Natural killer cell treated with Interleukin-12 subunit alpha and Interleukin-12 subunit beta and Interleukin-15 and Interleukin-18, amount 100 ng/mL, for 72 hours (primary cell): ENCODE measurements at places on chromosomes 13 and 19.

DNA sequence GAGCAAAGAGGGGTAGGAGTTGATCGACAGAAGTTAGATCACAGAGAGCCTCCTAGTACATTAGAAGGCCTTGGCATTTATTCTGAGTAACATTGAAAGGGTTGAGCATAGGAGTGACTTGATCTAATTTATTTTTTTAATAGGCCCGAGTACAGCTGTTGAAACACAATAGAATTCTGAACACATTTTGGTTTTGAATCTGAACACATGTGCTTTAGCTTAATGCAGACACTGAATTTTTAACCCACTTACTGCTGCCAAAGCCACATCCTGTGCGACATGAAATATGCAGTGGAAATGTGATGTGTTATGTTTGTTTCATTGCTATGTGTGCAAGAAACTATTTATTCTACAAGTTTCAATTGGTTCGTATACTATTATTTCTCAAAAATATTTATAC, 1505.9 kb downstream of the PCDH9 start:
- DNase-seq = no peak

GRCh38 chr19:827710-828321, at the start of gene AZU1:
Gene AZU1 (plus strand): TSS chr19:827837. CDS start chr19:827847, 10 bp downstream.
- no peak for DNase-seq

DNA sequence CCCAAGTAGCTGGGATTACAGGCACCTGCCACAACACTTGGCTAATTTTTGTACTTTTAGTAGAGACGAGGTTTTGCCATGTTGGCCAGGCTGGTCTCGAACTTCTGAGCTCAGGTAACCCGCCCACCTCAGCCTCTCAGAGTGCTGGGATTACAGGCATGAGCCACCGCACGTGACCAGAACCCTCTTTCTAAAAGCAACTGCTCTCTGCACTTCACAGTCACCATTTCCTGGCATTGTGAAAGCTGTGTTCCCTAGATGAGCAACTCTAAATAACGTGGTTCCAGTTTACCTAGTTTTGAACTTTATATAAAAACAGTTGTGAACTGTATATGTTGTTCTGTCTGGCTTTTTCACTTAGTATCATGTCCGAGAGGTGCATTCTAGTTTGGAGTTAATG, 152.9 kb downstream of the SIPA1L3 start:
- no peak for DNase-seq

- no peak for DNase-seq
Observed at GRCh38 chr13:56773148-56773547, 367.6 kb upstream of the PRR20A start.

DNA sequence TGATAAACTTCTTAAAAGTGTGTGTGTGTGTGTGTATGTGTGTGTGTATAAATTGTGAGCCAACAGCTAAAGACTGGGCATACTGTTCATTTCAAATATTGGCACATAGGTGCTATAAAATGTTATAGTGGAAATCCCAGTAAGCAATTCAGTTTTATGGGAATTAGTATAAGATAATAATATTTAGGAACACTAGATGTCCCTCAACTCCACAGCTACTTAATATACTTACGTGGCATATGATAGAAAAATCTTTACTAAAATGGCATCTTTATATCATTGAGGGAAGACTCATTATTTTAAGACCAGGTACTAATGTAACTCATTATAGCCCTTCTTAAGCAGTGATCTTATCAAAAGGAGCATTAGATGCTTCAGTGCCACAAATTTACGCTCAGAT, 266.2 kb downstream of the MAB21L1 start:
- no peak for DNase-seq

DNA sequence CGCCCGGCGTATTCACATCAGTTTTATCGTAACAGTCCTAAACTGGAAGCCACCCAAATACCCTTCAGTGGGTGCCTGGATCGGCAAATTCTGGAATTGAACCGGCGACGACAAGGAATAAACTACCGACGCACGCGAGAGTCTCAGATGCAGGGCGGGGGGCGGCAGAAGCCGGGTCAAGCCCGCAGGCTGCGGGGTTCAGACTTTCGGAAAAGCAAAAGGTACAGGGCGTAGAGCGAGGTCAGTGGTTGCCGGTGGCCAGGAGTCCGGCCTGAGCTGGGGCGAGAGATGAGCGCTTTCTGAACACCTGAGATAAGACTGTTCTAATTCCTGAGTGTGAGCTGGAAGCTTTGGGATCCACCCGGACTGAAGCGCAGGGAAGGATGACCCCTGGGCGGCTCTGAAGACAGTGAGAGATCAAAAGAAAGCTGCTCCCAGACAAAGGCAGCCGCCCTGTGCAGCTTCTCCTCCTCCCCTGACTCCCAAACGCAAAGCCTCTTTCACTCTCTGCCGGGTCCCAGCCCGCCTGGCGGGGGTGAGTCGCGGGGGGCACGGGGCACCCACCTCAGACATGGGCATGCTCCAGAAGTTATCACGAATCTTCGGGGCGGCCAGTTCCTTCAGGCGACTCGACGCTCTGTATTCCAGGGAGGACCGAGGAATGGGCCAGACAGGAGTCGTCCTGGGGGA, 26.2 kb upstream of the MIER2 start:
- DNase-seq = no peak

DNA sequence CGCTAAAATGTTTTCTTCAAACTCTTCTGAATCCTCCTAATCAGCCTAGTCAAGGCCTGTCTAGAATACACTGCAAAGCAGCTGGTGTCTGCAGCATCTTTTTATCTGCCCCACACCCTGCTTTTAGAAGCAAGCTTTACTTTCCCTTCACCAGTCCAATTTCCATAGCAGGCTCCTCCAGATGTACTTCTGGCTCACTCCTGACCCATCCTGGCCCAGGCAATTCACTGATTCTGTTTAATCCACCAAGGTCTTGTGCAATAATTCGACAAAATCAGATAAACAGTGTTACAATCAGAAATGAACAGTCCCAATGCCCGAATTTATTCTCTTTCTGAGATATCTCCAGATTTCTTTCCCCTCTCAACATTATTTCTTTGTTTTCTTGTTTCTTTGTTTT, 415.2 kb upstream of the SGCG start:
- DNase-seq = no peak

GRCh38 chr19:46901701-46902401, 41.1 kb downstream of the ARHGAP35 start:
- no peak for DNase-seq

- no peak for DNase-seq
Observed at GRCh38 chr13:86572115-86572514, 772.9 kb upstream of the SLITRK6 start.

DNA sequence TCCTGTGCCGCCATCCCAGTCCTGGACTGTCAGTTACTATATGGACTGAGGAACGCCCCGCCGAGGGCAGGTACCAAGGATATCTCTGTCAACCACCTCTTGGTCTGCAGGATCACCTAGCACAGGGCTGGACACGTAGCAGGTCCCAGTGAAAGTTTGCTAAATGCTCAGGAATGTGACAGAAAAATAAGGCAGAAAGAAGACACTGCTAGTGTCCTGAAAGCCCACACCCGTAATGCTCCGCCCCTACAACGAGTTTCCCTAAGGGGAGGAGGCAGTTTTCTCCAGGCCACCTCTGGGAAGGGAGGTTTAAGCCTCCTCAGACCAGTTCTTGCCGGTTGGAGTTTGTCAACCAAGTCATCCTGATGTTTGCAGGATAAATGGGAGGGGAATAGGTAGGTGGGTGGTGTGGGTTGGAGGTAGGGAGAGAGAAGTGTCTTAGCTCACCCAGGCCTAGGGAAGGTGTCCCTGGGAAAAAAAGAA, 1.7 kb upstream of the SERTAD3 start:
- DNase-seq = no peak

DNA sequence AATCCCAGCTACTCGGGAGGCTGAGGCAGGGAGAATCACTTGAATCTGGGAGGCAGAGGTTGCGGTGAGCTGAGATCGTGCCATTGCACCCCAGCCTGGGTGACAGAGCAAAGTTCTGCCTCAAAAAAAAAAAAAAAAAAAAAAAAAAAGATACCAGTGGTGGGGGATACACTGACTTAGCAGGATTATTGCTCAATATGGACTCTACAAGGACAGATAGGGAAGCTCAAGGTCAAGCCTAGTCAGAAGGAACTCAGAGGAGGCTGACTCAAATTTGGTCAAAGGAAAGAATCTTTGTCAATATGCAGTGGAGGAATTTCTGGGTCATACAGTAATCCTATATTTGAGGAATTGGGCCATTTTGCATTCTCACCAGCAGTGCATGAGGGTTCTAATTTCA, 6.7 kb upstream of the DIAPH3 start:
- DNase-seq = no peak

- peak; percentile 80 for DNase-seq
Observed at GRCh38 chr13:20411638-20412342, 113.9 kb downstream of the CRYL1 start.

DNA sequence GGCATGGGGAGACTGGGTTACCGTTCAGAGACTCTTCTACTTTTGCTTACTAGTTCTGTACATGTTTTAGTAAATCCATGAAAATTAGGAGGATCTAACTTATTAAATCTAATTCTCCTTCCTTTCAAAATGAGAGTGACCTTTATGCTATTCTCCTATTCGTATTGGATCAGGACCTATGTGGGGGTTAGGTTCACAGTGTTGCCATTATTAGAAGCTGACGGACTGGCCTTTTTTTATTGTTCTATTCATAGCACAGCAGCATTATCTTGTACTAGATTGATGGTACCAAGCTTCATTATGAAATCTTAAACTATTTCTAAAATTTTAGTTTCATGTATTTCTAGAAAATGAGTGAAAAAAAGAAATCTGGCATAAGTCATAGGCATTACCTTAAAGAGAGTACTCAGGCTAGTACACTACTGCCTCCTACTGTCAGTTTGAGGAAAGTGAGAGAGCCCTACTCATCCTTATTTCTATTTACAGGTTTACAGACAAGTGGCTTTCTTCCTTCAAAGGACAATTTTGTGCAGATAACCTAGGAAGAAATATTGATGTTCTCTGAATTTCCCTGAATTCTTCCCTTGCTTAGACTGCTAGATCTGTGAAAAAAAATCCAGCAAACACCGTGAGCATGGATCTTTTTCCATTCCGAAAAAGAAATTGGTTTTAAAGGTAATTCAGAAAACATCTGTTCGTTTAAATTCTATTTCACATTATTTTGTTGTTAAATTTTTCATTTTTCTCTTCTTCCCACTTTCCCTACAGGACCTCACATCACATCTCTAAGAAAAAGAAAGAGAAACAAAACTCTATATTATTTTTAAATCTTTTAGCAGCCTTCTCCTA, 485.5 kb downstream of the DIAPH3 start:
- DNase-seq = no peak

DNA sequence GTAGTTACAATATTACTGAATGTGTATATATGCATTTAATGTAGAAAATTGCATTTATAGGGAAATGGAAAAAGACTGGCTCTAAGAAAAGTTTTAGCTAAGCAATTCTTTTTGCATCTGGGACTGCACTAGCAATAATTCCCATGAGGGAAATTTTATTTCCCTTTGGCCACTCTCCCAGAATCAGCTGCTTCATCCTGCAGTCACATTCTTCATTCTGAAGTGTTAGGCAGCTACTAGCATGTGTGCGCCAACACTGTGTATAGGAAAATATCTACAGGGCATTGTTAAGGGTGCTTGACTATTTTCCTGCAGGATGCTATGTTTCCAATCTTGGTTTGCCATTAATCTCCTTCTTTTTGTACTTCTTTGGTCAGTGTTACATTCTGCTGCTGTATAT, 312.8 kb upstream of the PCDH20 start:
- no peak for DNase-seq

GRCh38 chr19:38293281-38293680, 10.8 kb upstream of the C19orf33 start:
- DNase-seq = no peak

GRCh38 chr13:43787997-43788396, 1.2 kb upstream of the ENOX1 start:
- no peak for DNase-seq

DNA sequence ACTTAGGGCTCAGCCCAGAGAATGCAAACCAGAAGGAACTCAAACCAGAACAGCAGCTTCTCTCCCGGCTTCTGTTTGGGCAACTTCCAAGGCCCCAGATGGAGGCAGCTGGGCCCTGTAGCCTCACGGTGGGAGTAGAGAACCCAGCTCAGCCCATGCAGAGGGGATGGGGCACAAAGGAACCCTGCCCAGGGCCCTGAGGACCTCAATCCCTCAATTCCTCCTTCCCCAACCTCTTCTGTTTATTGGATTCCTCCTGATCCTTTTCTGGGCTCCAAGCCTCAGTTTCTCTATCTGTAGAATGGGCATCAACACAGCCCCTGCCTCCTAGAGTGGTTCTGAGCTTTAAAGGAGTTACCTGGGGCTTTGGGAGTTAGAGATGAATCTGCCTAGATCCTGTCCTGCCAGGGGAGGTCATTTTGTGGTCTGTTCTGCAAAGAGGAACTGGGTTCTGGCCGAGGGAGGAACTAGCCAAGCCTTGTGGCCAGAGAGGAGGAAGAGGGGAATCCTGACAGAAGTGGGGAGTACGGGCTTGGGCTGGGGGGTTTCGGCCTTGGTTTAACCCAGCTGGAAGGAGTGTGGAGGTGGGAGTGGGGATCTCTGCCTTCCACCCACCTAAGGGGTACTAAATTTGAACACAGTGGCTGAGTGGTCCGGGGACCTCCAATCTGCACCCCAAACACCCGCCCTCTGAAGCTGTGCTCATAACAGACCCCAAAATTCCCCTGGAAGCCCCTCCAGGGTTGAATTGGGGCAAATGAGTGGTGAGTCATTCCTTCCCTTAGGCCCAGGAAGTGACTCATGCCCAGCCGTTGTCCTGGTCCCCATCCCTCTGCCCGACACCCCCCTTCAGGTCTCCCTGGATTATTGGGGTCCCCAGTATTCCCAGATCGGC, 2.7 kb downstream of the ADGRE5 start:
- DNase-seq = peak; percentile 90

GRCh38 chr19:58338825-58339558, 12.2 kb downstream of the ZSCAN22 start:
- DNase-seq = no peak

GRCh38 chr19:13526552-13526951, 20.3 kb upstream of the CACNA1A start:
- DNase-seq = no peak

DNA sequence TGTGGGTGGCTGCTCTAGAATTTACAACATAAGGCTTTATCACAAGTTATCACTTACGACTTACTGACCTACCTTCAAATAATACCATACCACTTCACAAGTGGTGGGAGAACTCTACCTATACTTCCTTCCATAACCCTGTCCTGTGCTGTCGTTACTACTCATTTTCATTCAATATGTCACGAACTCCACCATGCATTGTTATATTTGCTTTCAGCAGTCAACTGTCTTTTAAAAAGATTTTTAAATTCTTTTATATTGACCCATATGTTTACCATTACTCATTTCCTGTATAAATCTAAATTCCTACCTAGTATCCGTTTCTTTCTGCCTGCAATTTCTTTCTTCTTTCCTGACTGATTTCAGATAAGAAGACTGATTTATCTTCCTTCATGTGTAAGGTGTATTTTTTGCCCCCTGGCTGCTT, 200.0 kb downstream of the KLF12 start:
- no peak for DNase-seq

DNA sequence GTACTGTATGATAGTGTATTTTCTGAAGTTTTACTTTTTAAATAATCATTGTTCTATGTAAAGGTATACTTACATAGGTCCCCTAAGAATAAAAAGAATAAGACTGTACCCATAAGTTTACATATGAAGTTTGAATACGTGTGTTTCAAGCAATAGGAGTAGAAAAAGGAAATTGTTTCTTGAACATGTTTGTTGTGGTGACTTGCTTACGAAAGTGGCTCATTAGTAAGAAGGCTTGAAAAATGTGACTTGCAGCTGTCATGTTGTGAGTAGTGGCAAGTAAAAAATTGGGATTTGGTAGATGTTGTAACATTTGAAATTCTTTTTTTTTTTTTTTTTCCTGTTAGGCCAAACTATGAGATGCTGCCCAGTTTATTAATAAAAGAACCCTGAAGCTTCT, 203.3 kb downstream of the LMO7 start:
- no peak for DNase-seq

GRCh38 chr19:34888091-34888490, 38.6 kb upstream of the ZNF30 start:
- no peak for DNase-seq
